Erythroblast (primary cell): ENCODE measurements at places on chromosomes 13 and 19.

GRCh38 chr13:97356592-97356991, 77.4 kb upstream of the RAP2A start:
- no peak for DNase-seq

DNA sequence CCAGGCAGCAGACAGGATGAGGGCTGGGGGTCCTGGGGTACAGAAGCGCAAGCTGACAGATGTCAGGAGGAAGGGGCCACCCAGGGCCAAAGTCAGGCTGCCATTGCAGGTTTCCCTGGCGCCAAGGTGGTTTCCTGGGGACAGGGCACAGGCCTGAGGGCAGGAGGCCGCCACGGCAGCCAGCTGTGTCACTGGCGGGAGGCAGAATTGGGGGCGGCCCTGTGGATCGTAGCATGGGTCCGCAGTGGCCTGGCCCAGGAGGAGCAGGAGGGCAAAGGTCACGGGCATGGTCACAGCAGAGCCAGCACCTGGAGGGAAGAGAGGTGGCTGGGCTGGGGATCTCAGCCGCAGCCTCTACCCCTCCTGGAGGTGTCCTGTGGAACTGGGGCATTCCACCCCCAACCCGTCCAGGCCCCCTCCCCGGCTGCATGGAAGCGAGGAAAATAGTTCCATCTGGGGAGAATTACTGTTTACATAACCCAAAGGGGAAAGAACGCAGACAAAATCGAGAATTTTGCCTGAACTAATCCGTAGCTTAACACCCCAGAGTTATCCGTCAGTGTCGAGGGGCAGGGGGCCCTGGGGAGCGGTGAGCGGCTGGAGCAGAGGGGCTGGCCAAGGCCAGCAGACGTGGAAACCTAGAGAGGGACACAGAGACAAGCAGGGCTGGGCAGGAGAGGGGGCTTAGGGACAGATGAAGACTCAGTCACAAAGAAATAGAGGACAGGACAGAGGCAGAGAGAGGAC, 1.9 kb downstream of the NTN5 start:
- DNase-seq, result no peak

DNA sequence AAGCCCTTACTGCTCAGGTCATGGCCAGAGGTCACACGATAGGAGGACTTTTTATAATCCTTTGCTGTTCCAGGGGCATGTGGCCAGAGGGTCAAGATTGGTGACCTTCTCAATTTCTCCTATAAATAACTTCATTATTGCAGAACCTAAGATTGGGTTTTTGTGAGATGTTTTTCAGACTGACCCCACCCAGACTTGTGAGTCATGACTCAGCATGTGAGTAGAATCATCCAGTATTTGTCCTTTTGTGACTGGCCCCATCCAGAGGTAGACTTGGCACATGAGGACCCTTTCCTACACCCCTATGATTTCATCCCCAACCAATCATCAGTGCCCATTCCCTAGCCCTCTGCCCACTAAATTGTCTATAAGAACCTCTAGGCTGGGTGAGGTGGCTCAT, 84.5 kb upstream of the ABCC4 start:
- DNase-seq, result peak; percentile 39

DNA sequence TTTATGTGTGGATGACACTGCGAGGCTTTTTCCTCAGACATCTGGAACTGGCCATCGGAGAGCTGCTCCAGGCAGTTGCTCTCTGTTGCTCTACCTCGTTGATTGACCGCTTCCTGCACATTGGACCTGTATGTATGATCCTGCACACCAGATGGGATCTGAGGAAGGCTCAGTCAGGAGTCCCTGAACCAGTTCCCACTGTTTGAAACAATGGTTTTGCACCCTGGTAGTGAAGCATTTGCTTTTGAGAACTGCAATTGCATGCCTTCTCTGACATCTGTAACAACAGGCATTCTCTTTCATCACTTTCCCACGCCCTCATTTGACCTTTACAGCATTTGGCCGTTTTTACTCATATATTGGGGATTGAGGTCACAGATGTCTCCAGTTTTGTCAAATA, 61.1 kb upstream of the NPAS1 start:
- DNase-seq, result no peak

DNA sequence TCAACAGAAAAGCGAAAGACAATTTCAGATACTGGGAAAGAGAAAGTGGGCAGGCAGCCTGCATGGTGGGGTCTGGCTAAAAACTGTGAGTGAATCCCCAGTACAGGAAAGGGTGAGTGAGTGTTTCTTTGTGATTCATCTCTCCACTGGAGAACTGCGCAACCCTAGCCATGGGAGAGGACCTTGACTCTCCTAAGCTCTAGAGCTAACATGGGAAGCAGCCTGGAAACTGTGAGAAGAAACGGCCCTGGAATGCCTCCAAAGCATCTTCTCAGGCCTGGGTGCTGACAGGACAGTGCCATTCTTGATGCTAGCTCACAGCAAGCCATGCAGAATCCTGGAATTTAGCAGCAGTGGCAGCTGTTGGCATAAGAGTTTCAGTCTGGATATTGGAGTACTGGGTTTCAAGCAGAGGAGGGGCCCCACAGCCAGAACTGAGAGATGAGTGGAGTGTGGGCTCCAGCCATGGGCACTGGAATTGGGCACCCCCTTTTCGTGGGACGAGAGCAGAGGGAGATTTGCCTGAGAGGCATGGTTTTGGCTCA, 18.7 kb upstream of the SLAIN1 start:
- DNase-seq, result no peak

- no peak for DNase-seq
Measured at GRCh38 chr13:30443957-30444404, 21.7 kb downstream of the UBE2L5 start.

GRCh38 chr13:59363313-59363712, 800.4 kb downstream of the DIAPH3 start:
- DNase-seq, result no peak

GRCh38 chr19:5045029-5045428, 76.1 kb downstream of the KDM4B start:
- no peak for DNase-seq

DNA sequence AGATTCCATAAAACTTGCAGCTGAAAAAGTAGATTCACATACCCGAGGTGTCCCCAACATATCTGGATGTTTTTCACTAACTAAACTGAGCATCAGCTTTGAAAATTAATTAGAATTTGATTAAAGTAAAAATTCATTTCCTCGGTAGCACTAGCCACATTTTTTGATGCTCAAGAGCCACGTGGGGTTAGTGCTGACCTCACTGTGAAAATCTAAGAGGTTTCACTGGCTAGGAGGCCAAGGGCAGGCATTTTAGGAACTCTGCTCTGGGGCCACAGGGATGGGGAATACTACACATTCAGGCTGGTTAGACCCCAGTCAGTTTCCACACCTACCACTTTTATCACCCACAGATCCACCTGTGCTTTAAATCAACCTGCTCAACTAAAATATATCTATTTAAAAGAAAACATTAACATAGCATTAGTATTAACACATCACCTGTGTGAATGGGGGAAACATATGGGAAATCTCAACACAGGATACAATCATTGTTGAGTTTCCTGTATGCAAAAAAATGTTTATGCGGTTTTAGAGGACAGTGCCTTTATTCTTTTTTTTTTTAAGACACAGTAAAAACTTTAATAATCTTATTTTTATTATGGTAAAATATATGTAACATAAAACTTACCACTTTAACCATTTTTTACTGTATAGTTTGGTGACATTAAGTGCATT, 45.5 kb downstream of the BRD4 start:
- DNase-seq, result no peak

DNA sequence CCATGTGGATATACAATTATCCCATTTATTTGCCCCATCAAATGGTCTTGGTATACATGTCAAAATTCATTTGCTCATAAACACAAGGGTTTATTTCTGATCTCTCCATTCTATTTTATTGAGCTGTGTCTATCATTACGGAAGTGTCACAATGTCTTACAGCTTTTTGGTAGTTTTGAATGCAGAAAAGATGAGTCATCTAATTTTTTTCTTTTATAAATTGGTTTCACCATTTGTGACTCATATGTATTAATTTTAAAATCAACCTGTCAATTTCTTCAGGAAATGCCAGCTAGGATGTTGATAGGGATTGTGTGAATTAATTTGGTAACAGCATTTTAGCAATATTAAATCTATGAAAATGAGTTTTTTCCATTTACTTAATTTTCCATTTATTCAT, 2549.4 kb downstream of the PCDH9 start:
- no peak for DNase-seq

GRCh38 chr19:36140304-36141038, 605 bp downstream of the CAPNS1 start:
- DNase-seq, result peak; percentile 76

DNA sequence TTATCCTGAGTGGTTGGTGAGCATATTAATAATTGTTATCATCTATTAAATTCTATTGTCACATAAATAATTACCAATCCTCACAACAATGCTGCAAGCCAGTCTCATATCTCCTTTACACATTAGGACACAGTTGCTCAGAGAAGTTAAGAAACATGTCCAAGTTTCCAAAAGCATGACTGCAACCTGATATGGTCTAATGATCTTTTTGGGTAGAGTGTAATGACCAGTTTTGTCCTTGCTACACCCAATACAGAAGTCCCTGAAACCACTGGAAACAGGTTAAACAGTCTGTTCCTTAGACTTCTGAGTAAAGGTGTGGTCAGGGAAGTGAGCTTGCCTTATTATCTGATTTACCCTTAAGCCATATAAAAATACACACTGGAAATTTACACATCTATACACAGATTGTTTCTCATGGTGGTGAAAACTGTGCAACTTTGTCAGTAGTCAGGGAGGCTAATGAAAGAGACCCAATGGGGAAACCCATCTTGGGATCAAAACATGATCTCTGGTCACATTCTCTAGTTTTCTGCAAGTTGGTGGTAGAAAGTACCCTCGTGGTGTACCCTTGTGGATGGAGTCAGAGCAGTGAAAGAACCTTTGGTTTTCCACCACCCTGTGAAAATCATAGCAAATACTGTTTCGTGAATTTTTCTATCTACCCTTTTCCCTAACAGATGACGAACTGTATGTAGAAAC, 146.0 kb upstream of the KLF12 start:
- DNase-seq, result no peak

- no peak for DNase-seq
Measured at GRCh38 chr13:95245071-95245470, 56.2 kb downstream of the ABCC4 start.

DNA sequence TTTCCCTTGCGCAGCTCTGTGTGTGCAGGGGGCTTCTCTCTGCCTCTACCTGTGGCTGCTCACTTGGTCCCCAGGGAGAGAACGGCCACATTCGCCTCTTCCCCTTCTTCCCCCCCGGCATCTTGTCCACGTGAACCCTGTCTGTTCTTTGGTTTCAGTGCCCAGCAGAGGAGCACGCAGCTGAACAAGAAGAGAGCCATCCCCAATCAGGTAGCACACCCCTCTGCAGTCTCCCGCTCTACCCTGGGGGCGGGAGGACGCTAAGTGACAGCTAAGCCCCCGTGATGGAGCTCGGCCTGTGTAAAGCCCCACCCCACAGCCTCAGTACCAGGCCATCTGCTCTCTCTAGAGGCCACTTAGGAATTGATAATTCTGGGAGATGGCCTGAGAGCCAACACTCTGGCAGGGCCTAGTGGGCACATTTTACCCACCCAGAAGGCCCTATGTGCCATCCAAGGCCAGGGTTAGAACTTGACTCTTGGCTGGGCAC, 30.2 kb downstream of the TMED1 start:
- no peak for DNase-seq

DNA sequence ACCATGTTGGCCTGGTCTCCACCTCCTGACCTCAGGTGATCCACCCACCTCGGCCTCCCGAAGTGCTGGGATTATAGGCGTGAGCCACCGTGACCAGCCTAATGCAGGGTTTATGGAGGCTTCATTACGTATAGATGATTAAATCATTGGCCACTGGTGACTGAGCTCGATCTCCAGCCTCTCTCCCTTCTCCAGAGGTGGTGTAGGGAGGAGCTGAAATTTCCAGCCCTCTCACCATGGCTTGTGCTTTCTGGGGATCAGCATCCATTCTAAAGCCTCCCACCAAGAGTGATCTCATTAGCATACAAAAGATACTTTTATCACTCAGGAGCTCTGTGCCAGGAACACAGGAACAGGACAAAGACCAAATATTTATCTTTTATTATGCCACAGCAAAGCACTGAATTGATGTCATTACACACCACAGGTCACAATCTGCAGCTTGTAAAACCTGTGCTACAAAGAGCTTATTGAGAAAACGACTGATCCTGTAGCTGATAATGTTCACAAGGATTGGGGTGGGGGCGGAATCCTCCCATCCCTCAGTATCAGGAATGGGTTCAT, 32.4 kb downstream of the RHPN2 start:
- no peak for DNase-seq

DNA sequence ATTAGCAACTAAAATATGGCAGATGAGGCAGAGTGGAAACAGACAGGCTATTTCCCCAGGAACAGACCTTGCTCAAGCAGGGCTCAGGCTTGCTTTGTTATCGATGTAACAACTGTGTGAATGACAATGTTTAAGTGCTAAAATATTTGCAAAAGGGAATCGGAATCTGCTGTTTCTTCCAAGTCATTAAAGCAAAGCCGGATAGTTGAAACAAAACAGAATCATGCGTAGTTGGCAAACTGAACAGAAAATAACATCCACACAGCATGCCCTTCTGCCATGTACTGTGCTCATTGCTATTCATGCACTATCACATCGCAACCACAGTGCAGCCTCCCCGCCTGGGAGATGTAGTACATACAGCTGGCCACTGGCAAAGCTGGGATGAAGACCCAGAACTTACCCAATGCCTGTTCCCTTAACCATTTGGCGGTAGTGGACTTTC, 799.1 kb downstream of the DIAPH3 start:
- DNase-seq, result no peak

DNA sequence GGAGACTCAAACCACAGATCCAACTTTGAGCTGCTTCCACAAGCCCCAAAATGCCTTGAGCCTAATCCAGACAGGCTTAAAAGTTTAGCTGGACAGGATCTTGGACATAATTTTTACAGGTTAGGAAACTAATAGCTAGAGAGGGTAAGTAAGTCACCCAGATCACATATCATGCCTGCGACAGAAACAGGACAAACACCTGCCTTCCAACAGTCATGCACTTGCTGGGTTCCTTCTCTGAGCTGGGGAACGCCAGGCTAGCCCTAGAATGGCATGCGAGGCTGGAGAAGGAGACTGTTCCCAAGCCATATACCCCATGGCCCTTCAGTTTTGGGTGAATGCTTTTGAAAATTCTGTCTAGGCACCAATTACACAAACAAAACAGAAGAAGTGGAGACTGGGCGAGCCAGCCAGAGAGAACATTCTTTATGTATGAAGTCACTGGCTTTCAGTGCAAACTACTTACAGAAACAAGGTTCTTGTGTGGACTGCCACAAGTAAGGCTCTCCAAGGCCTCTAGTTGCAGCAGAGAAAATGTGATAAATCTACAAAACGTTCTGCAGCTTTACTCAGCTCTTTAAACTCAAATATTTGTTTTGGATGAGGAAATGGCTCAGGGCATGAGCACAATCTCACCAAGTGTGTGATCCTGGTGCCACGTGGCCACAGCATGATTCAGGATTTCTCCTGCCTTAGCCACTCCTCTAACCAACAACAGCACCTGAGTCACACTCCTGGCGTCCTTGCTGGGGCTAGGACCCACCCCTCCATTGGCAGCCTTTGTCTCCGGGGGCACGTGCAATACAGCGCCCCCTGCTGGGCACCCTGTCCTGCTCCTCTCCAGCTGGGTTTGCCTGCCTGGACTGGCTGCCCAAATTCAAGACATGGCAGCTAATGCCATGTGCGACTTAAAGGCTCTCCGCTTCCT, 73.4 kb upstream of the UBL3 start:
- peak; percentile 63 for DNase-seq
